ENCODE measurements at places on chromosomes 6 and 20.

DNA sequence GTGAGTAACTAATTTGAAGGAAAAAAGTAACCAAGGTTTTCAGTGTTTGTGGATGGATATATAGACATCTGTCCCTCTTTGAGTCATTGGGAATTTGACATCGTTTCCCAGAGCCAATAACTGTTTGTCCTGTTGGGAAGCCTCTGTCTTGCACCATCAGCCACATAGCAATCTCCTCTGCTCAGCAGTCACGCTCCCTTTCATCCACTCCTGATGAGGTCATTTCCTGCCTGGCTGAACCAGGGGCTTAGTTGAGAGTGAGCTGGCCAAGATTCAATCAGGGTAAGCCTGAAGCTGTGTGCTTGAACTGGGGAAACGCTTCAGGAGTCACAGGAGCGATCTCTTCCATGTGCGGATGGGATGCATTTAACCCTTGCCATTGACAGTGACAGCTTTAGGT is 121.5 kb upstream of the FOXQ1 start:
- peak; percentile 24 for DNase-seq

GRCh38 chr6:43910149-43910637 is 140.2 kb downstream of the VEGFA start:
- DNase-seq = no peak

DNA sequence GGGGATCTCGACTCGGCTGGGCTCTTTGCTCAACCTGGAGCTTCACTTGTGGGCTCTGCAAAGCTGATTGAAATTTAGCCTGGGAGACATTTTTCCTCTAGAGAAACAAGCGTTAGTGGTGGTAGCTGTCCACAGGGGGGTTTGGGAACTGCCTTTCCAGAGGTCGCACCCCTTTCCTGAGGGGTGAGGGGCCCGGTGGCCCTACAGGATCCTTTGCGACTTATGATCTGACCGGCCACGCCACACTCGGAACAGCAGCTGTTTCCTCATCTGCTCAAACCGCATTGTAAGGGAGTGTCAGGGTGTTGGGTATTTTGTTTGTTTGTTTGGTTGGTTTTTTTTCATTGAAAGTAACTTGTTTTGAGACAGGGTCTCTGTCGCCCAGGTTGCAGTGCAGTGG is 21.0 kb downstream of the PNLDC1 start:
- DNase-seq = no peak

GRCh38 chr20:19347943-19348456 is 135.6 kb downstream of the SLC24A3 start:
- no peak for DNase-seq

DNA sequence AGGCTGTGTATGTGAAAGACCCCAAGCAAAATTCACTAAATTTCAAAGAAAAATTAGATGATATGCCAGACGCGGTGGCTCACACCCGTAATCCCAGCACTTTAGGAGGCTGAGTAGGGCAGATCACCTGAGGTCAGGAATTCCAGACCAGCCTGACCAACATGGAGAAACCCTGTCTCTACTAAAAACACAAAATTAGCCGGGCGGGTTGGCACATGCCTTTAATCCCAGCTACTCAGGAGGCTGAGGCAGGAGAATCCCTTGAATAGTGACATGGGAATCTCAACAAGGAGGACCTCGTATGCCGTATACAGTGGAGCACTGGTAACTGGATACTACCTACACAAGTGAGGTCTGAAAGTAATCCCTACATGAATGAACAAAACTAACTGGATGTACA is 92.7 kb upstream of the JARID2 start:
- no peak for DNase-seq

DNA sequence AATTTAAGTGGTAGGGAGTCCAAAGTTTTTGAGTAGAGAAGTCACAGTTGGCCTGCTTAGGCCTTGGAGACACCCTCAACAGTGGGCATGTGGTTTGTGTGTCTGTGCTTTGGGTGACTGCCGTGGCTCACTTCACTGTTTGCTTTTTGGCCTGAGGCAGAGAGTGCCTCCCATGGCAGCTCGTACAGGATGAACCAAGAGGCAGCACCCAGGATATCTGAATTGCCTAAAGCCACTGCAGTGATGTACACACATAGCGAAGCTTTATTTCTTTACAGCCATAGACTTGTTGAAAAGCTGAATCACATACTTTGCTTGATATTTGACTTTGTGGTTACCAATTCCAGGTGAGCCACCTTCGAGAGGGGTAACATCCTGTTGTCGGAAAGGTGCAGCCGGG is 21.6 kb downstream of the RREB1 start:
- no peak for DNase-seq

DNA sequence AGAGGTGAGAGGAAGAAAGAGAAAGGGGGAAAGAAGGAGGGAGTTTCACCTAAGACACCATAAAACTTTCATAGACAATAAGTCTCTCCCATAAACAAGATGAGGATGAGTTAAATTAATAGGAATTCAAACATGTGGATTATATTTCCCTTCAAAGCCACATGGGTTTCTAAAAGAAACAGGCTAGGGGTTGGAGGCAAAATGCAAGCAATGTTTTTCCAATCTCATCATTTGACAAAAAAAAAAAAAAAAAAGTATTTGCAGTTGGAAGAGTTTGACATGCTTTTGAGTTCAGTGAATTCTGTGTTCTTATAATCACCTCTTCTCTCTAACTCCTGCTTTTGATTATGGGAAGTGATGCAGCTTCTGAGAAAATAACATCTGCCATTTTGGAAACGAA is 286.5 kb upstream of the PRND start:
- DNase-seq = no peak

DNA sequence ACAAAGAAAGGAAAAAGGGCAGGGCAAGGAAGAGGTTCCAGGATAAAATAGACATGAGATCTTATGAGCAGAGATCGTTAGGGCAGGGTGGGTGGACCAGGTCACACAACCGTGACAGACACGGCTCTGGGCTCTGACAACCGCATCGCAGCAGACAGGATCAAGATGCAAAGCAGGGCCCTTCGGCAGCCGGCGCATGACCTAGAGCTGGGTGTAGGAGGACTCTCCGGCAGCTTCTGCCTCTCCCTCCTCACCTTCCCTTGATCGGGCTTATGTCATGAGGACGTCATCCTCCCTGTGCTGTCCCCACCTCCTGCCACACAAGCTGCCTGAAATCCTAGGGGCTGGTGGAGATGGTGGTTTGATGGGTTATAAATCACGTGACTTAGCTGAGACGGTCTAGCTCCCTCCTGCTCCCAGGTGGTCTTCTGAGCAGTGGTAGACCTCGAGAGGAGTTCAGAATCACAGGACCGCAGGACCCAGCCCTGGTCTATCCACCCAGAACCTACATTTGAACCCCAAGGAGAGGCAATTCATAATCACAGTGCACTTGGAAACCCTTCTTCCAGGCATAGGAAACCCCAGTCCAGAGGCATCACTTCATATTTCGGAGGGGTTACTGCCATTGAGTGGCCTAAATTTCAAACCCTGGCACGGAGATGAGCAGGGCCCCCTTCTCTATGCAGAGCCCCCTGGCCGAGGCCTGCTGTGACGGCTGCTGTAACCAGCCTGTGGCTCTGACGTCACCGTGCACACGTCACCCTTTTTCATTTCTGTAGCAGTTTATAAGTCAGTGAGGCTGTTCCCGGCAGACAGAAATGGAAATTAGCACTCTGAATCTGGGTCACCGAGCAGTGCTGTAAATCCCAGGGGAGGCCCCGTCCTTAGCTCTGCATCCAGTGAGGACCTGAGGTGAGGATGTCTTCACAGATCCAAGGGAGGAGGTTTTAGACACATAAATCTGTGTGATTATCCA is 8.7 kb upstream of the CCR6 start:
- DNase-seq = no peak

DNA sequence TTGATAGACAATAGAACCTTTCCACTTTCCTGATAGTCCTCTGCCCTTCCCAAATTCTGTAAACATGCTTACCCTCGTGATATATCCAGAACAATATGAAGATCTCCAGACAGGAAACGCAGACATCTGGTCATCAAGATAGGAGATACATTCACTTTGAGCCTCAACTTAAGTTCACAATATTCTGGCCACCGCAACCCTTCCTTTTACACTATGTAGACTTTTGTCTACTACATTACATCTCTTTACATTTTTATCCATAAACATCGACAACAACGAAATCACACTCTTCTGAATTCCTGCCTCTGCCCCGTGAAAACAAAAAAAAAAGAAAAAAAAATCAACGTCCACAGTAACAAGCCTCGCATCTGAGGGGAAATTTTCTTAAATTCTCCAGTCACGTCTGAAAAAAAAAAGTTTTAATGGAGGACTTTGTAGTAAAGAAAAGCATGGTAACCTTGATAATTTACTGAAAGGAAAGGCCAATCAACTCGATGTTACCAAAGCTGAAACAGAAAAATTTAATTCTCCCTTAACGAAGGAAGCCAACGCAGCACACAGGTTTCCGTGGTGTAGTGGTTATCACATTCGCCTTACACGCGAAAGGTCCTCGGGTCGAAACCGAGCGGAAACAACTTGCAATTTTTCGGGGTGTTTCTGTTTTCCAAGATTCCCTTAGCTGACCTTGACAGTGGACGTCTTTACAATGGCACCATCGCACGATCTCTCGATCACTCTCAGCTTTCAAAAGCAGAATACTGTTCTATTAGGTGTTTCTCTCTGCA is 21.8 kb downstream of the POM121L2 start:
- DNase-seq = peak; percentile 38
